ENCODE measurements at places on chromosomes 2 and 18. TPM values are rescaled to one million over a fixed set of nuclear protein-coding genes. Genes with fewer than 3 reads are reported as not detected.

DNA sequence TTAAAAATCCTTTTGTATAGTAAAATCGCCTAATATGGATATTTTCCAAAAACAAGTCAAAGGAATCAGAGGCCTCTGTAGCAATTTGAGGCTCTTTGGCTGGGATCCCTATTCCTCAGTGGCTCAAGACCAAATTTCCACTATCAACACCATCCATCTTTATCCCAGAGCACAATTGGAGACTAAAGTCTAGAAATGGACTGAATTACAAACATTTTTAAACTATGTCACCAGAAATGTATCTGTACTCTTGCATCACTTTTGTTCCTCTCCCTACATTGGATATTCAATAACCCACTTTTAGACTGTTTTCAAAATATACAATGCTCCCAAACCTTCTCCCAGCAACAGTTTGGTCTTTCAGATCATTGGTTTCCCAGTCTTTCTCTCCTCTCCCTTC, 140.4 kb upstream of the KLHL29 start:
- no peak for DNase-seq

- DNase-seq: no peak
Observed at GRCh38 chr18:10135302-10135926, 221.6 kb downstream of the VAPA start.

DNA sequence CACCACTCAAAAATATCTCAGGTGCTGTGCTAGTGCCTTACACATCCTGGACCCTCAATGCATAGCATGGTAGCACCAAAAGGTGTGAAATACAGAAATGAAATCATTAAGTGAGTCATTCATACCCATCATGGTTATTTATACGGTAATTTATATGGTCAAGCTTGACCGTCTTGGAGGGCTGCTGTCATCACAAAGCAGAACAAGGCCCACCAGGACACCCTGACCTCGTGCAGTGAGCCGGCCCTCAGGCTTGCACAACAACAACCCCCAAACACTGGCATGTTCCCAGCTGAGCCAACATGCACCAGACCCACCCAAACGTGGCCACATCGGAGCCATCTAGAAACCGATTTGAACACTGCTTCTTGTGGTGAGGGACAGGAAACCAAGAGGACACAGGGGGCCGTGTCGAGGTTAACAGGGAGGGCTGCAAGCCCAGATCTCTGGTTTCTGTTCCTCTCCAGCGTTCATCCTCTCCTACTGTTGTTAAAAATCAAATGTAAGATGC, 378.5 kb upstream of the ID2 start:
- DNase-seq: peak; percentile 75

DNA sequence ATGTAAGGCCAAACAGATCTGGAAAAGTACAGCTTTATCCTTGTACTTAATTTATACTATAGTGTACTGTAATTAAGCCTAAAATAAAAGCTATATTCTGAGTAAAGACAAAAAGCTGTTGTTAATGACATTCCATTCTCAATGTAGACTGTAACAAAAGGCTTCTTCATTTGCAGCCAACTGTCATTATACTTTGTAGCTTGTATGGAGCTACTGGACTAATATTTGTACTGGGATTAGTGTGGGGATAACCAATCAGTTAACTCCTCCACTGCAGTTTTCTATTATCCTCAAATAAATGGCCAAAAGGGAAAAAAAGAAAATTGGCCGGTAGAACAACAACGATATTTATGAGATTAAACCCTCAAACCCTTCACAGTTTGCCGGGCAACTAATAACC, 66.5 kb downstream of the STK39 start:
- no peak for DNase-seq

DNA sequence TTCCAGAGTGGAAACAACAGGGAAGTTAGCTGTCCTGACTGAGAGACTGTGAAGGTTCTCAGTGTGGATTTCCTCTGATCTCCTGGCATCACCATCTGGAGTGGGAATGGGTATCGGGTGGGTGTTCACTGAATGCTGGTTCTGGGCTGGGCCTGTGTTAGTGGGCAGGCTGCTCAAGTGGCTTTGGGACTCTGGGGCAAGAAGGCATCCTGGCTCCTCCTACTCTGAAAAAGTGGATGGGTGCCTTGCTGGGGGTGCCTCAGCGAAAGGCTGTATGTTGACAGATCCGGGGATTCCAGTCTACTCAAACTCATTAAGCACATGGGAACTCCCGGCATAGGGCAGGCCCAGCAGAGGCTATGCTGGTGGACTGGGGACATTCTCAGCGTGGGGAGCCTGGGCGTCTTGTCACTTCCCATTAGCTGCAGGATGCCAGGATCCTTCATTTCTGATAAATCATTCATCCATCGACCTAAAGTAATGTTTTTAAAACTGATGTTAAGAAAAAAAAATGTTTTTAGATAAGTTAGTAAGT, 27.5 kb upstream of the CHRNA1 start:
- DNase-seq: no peak

- DNase-seq: no peak
Observed at GRCh38 chr2:98924038-98924830, 11.8 kb downstream of the CRACDL start.

Gene ALPP
- total RNA-seq: not detected

DNA sequence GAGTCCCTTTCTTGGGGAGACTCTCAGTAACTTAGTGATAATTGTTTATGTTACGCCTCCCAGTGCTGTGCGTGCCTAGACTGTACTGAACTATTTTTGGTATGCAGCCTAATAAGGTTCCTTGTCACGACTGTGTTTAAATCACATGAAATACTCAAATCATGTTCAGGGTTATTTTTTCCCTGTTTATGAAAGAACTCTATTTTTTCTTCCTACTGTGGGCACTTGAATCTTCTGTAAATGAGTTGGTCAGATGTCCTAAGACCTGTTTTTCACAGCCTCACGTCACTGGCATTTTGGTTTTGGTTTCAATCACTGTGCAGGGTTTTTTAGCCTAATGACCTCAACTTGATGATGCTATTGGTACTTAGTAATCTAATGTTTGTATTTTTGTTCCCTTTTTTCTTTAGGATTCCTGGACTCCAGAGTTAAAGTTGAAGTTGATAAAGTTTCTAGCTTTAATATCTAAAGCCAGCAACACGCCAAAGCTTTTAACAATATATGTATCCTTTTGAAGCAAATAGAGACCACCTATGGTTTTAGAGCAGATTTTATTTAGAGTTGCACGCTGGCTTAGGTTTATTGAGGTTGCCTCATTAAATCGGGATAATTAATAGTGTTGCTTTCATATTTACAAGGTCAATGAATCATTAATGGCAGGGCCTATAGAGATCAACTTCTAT, 24.0 kb downstream of the ARMC9 start:
- DNase-seq: no peak

Gene ZNF396
- total RNA-seq: 0.94 TPM

Gene ANKRD30B
- total RNA-seq: not detected

GRCh38 chr2:84797271-84797670, 83.6 kb downstream of the TRABD2A start:
- DNase-seq: no peak

GRCh38 chr2:43472527-43473194, 123.2 kb downstream of the THADA start:
- no peak for DNase-seq

Gene C2orf78
- total RNA-seq: not detected

Gene DNAH7
- total RNA-seq: 0.16 TPM

Gene DYNAP
- total RNA-seq: not detected

DNA sequence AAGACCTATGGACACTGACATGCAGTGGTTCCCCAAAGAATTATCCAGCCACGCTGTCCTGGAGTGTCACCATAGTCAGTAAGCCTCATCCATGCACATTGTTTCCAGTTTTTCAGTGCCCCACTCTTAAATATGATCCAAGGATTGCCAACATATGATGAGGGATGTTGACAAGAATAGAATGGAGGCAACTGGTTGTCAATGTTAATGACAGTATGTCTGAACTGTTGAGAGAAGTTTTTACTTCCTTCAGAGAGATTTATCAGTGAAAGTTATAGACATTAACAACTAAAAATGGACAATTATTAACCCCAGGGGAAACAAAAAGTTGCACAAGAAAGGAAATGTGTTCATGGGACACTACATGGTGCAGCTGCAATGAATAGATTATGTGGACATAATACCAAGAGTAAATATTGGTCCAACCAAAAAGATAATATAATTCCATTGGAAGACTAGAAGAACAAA, 69.9 kb downstream of the CYP26B1 start:
- DNase-seq: no peak

Gene GALNT14
- 1.0 TPM for total RNA-seq

DNA sequence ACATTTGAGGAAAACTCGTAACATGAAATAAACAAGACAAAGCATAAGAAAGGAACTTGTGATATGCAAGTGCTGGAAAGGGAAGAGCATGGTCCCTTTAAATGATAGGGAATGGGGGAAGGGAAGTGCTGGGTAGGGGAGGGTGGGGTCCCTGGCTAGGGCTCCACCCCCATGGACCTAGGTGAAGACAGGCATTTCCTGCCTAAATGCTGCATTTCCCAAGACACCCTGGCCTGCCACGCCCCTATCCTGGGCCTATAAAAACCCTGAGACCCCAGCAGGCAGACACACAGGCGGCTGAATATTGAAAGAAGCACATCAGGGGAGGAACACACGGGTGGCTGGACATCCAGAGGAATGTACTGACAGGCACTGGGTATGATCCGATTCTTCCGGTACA, 499.9 kb downstream of the ZEB2 start:
- no peak for DNase-seq

Gene C2orf80
- not detected for total RNA-seq

DNA sequence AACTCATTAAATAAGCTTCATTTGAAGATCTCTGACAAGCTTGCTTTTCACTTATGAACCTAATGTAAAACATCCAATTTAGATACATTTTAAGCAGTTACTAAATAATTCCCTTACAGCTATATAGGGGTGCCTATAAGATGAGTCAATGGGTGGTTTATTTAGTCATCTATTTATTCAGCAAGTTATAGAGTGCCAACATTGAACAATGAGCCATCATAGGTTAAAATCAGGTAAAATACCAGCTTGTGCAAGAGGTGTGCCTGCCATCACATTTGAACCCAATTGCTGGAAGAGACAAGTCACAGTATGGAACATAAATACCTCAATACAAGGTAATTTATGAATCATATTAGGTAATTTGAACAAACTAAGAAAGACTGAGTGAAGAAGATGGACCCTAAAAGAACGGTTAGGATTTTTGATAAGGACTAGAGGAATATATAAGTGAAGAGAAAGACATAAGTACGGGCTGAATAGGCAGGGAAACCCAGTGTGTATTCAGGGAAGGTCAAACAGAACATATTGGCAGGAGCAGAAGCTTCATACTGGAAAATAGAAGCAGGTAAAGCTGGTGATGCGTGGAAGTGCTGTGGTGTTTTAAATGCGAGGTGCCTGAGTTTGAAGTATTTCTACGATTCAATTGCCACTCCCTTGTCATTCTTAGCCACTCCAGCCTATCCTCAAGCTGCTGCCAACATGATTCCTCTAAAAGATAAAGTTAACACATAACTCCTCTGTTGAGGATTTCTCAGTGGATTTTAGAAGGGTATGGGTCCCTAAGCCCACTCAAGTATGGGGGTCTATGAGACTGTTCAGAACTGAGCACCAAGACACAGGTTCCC, 18.9 kb upstream of the STAT4 start:
- no peak for DNase-seq

DNA sequence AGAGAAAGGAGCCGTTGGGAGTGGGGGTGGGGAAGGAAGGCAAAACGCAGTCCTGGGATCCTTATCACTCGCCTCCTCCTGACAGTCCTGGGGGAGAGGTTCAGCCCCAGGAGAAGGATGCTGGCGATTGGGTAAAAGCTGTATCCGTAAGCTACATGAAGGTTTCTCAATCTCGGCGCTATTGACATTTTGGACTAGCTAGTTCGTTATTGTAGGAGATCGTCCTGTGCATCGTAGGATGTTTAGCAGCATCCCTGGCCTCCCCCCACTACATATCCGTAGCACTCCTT, 511 bp upstream of the TP53I3 start:
- no peak for DNase-seq

DNA sequence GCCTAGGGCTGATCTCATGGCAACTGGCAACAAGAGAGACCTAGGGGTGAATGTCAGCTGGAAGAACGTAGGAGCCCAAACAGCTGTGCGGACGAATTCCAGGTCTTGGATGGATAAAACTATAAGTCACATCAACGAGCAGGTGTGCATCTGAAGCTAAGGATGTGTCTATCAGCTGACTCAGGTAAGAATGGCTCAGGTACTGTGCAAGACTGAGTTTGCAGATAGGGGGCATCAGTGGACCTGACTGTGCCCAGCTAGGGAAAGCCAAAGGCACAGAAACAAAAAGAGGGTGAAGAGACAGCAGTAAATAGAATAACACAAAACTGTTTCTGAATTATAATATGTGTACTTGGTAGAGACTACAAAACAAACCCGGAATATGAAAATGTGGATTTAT, 357.3 kb downstream of the ZEB2 start:
- no peak for DNase-seq

GRCh38 chr2:43039376-43040080, 186.9 kb downstream of the ZFP36L2 start:
- DNase-seq: no peak

Gene TUBA3E
- total RNA-seq: 1.6 TPM

Gene CYTIP
- 3.3 TPM for total RNA-seq

Gene TMEM198
- total RNA-seq: 4.3 TPM

- DNase-seq: no peak
Observed at GRCh38 chr2:216636551-216637450, 3.6 kb downstream of the IGFBP2 start.

GRCh38 chr2:202375033-202375608, 1.0 kb upstream of the BMPR2 start:
- DNase-seq: no peak

DNA sequence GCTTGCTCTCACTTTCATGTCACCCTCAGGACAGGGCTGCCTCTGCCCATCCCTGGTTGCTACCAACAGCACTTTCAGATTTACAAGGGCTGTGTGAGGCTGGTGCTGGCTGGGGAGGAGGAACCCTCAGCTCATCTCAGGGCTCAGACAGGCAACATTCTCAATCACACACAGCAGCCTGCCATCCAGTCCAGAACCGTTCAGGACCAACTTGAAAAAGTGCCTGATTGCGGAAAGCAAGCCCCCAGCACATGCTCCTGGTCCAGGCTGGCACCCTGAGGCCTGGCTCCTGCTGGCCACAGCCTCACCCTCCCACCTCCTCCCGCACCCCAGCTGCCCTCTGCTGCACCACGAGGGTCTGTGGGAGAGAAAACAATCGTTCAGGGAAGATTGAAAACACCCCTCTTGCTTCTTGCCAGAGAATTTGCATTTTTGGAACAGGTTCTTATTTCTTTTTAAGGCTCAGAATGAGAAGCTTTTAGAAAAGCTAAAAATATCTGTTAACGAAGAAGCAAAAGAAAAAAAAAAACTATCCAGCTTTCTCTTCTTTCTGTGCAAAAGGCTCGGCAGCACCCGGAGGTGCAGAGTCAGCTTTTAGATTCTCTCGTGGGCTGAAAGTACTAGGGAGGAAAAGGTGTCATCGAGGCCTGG, 403.8 kb upstream of the ID2 start:
- no peak for DNase-seq

- DNase-seq: no peak
Observed at GRCh38 chr2:209600341-209601171, 171.1 kb upstream of the UNC80 start.

Gene SERPINB3
- total RNA-seq: not detected

- DNase-seq: peak; percentile 66
Observed at GRCh38 chr2:214808981-214809750, at the start of gene BARD1. Gene BARD1, minus strand, starts transcription at chr2:214809683. Its CDS starts 114 bp downstream, at chr2:214809569.

Gene ARHGAP15
- total RNA-seq: 2.6 TPM

All from right atrium auricular region (tissue), 2 donors.